T-helper 1 cell (primary cell): ENCODE measurements at places on chromosomes 12 and 14.
A peak's percentile ranks its signal among the peaks of the same experiment; 100 is the strongest.

- DNase-seq: no peak
These were observed 221.6 kb downstream of the LRRK2 start for GRCh38 chr12:40446385-40446784.

DNA sequence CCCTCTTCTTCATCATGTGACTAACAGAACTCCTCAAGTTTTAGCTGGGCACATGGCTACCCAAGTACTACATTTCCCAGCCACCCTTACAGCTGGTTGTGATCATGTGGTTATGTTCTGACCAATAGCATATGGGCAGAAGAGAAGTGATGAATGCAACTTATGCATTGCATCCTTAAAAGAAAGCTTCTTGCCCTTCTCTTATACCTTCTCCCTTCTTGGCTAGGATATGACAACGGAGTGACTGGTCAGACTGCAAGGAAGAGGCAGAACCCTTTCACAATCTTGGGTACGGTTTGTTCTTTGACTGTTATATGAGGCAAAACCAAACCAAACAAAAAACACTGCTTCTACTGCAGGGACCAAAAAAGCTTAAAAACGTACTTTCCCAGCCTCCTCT lies 66.5 kb upstream of the MAX start:
- DNase-seq: no peak

DNA sequence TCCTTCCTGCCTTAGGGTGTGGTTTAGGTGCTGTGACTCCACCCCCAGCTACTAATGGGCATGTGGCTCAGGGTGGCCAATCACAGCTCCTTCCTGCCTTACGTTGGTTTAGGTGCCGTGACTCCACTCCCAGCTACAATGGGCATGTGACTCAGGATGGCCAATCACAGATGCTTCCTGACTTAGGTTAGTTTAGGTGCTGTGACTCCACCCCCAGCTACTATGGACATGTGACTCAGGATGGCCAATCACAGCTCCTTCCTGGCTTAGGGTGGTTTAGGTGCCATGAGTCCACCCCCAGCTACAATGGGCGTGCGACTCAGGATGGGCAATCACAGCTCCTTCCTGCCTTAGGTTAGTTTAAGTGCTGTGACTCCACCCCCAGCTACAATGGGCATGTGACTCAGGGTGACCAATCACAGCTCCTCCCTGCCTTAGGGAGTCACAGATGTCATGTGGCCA lies 163.9 kb downstream of the TBX5 start:
- DNase-seq: no peak

GRCh38 chr14:71290960-71291466 lies 383.8 kb downstream of the PCNX1 start:
- DNase-seq: peak; percentile 63

GRCh38 chr14:64912261-64912660 lies 2.0 kb upstream of the CHURC1 start:
- DNase-seq: no peak

GRCh38 chr14:97762386-97762785 lies 965.2 kb downstream of the VRK1 start:
- no peak for DNase-seq

- DNase-seq: no peak
These were observed 250.3 kb downstream of the SYT1 start for GRCh38 chr12:79114896-79115295.

- DNase-seq: no peak
These were observed 162.8 kb downstream of the RGS6 start for GRCh38 chr14:72094844-72095582.
